ENCODE measurements at places on chromosomes 3 and 15.

GRCh38 chr3:23611737-23612295, 193.9 kb upstream of the UBE2E1 start:
- DNase-seq: no peak

GRCh38 chr3:148604270-148605085, 93.2 kb upstream of the AGTR1 start:
- DNase-seq: no peak

- DNase-seq: no peak
These were observed 13.0 kb upstream of the MAPK6 start for GRCh38 chr15:52005748-52006701.

- no peak for DNase-seq
These were observed 216.8 kb downstream of the ADAMTS17 start for GRCh38 chr15:100124936-100125335.

DNA sequence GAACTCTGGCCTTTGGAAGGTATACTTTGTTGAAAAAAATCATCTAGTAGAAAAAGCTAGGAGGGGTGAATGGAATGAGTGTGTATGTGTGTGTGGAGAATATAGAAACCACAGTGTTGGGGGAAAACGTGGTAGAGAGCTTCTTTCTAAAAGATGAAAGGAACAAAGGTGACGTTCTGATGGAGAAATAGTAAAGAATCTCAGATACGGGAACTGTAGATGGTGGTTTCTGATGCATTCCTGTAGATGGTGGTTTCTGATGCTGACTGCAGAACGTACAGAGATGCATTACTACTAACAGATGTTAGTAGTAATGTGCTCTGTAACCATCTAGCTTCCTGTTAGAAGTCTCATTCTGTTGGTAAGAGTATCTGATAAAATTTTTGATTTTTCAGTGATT, 60.2 kb downstream of the VPS8 start:
- no peak for DNase-seq

DNA sequence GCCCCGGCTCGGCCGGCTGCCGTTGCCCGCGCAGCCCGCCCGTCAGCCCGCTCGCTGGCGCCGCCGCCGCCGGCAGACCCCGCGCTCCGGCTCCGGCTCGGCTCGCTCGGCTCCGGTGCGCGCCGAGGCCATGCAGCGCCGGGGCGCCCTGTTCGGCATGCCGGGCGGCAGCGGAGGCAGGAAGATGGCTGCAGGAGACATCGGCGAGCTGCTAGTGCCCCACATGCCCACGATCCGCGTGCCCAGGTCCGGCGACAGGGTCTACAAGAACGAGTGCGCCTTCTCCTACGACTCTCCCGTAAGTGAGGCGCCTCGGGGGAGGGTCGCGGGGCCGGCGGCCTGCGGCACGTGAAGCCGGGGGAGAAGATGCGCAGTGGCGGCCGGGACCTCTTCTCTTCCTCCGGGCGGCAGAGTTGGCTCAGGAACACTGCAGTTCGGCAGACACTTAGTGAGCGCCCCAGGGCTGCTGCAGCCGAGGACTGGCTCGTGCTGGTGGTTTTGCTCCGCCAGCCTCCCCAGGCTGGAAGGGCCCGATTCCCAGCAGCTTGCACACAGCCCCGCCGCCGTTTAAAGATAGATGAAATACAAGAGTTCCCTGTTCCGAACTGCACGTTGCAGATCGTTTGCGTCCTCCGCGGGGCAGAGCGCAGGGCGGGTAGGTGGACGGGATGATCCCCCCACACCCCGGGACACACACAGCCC, 407 bp downstream of the USP13 start:
- peak; percentile 60 for DNase-seq

GRCh38 chr3:119562307-119562961, 3.0 kb upstream of the CD80 start:
- DNase-seq: peak; percentile 79

DNA sequence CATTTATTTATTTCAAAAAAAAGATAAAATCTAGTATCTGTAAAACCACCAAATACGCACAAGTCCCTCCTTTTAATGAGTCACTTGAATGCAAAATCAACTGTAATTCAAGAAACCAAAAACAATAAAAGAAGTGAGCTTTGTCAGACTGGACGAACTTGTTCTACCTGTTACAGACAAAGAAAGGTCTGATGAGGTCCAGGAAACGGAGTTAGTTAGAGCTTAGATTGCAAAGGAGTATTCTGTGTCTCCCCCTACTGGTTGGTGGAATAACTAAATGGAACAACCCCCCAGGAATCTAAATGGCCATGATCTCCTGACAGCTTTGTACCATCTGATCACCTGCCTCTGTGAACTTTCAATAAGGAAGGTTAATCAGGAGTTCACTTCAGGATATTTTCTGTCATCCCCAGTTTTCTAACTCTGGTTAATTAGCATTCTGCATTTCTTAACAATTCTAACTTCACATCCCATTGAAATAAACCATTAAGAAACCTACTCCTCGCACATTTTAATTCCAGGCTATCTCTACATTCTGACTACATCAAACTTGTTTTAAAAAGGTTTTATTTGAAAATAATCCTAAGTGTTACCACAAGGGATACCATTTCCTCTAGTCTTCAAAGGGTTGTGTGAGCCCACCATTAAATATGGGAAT, 333.0 kb upstream of the SATB1 start:
- no peak for DNase-seq

GRCh38 chr3:14451844-14452739, 49.7 kb downstream of the SLC6A6 start:
- DNase-seq: no peak

- no peak for DNase-seq
These were observed 109.0 kb downstream of the ADAMTS9 start for GRCh38 chr3:64578797-64579196.

GRCh38 chr15:79887054-79887930, 9.5 kb downstream of the MTHFS start:
- DNase-seq: no peak

- peak; percentile 42 for DNase-seq
These were observed 75.6 kb downstream of the MCTP2 start for GRCh38 chr15:94306700-94307650.

- DNase-seq: no peak
These were observed 99.9 kb upstream of the CCDC80 start for GRCh38 chr3:112740835-112741234.

DNA sequence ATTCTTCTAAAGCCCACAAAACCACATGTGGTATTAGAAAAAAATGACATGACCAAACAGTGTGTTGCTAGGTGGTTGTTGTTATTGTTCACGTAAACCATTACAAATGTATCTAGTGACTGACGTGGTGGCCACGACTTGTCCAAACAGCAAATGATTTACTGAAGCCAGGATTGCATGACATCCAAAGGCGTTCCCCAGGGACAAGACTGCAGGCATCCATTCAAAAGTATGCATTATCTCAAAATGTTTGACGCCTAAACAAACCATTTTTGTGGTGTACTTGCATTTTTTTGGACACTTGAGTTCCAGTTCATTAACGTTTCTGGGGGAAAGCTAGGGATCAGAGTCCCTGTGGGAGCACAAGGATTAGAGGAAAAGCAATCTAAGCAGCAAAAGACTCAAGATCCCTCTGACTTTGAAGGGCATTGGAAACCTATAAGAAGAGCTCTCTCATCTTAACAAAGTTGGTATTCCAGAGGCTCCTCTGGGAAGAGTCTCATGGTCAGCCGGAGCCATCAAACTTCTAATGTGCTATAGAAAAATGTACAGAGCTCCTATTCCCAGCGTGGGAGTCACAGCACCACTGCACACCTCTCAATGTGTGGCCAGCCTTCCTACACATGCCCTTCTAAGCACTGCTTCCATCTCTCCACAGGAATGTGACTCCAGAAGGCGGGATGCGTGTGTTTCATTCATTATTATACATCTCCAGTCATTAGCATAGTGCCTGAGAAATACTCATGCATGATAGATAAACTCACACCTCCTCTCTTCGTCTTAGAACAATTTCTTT, 62.9 kb downstream of the FBN1 start:
- DNase-seq: no peak

DNA sequence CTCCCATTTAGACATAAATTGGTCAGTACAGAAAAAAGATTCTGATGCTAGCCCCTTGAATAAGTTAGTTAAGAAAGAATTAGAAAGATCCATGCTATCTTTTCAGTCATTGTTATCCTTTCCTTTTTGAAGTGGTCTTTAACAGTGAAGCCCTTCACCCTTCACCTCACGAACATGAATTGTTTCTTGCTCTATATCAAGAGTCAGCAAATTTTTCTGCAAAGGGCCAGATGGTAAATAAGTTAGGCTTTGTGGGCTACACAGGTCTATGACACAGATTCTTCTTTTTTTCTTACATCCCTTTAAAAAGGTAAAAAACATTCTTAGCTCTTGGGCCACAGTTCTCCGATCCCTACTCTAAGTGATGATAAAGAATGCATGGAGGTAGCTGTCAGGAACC, 74.9 kb downstream of the DMXL2 start:
- no peak for DNase-seq
